ENCODE measurements at places on chromosomes 3 and 15.

DNA sequence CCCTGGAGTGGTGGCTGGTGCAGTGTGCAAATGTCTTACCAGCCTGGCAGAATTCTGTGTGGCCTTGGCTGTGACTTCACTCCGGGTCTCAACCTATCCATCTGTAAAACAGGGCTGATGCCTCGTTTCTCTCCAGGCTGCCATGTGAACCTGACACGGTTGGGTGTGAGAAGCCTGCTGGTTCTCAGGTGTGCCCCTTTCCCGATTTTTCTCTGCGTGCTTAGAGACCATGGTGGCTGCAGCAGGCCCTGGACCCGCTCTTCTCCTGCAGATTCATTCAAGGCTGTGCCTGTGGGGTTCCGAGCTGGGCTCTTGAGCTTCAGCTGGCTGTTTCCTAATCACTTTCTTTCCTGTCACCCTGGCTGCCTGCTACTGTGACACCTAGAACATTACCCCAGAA lies 38.9 kb downstream of the EEFSEC start:
- no peak for DNase-seq

- DNase-seq, result no peak
These were observed 98.1 kb downstream of the TMCC1 start for GRCh38 chr3:129795186-129796010.

- DNase-seq, result no peak
These were observed 48.7 kb upstream of the WDR72 start for GRCh38 chr15:53808058-53808706.

- DNase-seq, result no peak
These were observed 20.8 kb downstream of the MUC4 start for GRCh38 chr3:195790901-195791300.

- DNase-seq, result no peak
These were observed 35.0 kb upstream of the DNAJC13 start for GRCh38 chr3:132382267-132382666.

DNA sequence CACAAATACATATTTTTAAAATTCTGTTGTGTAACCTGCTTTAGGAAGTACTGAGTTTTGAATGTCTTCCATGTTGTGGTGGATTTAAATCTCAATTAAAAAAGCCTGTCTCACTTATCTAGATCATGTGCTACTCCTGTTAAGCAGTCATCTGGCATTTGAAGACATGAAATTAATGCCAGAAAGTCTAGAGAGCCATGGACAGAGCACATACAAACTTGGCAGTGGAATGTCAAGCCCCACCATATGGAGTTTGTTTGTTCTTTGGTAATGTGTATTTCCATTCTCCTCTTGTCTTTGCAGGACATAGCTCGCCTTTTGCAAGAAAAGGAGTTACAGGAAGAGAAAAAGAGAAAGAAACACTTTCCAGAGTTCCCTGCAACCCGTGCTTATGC lies 39.3 kb upstream of the UTS2B start:
- no peak for DNase-seq

- no peak for DNase-seq
These were observed 14.1 kb upstream of the SLC35G2 start for GRCh38 chr3:136804813-136805212.

DNA sequence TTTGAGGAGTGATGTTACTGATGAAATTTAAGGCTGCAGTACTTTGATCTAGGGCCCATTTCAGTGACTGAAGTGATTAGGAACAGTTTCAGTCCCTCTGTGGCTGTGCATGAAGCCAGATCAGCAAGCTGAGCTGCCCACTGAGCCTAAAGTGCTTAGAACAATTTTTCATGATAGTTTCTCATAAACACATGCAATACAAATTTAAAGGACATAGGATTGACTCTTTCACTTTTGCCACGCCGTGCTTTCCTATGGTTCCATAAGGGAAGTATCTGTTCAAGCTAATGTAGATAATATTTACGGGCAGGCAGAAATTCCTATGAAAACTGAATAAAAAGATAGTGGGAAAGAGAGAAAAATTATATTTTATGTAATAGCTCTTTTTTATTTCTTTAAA lies 10.6 kb downstream of the ANKUB1 start:
- DNase-seq, result no peak

DNA sequence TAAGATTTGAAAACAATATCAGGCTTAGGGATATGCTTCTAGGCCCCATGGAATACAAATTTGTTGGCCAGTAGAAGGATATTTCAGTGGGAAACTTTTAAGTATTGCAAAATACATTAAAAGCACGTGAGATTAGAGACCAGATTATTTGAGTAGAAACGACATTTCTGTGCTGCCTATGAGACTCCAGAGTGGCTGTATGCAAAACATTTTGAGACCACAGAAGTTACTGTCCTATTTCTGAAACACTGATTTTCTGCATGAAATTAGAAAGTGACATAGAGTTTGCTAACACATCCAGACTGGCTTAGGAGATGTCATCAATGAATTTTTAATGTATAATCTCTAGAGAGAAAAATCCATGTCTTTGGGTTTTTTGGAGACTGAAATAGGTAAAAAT lies 99.8 kb downstream of the KCNH8 start:
- DNase-seq, result no peak

GRCh38 chr15:88274553-88275460 lies 18.3 kb upstream of the NTRK3 start:
- DNase-seq, result peak; percentile 39

DNA sequence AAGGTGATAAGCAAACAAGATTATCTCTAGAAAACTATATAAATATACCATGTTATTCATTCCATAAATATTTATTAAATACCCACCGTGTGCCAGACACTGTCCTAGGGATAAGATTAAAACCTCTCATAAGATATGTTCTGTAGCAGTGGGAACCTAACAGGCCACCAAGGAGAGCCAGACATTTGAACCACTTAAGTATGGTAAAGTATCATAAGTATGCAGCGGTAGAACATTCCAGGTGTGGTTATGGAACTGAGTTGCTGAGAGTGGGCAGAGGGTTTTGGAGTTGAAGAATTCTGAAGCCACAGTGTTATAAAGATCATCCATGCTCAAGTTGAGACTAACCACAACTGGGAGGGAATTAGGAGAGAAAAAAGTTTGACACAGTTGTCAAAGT lies 14.7 kb downstream of the FILIP1L start:
- no peak for DNase-seq

- peak; percentile 35 for DNase-seq
These were observed 9.2 kb upstream of the MST1R start for GRCh38 chr3:49912881-49913281.

DNA sequence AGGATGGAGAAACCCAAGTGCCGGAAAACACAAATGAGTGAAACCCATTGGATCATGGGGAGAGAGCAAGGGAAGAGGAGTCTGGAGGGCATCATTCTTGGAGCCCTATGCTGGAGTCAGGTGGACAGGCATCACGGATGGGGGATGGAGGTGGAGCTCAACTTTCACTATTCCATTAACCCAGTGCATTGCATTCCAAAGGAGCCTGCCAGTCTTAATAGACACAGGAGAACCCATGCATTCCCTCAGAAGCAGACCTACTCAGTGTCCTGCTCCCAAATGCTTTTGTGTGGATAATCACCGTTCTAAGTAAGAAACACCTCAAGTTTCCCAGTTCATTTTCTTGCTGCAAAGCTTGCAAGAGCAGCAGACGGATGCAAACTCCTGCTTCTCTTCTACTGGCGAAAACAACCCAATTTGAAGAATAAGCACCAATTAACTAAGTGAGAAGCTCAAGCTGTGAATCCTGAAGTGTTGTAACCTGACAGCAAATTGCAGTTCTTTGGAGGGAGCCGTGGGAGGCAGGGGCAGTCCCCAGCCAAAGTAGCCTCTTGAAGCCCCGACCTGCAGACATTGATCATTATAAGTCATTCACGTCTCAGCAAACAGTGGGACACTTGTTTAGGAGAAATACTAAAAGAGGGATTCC lies 25.3 kb downstream of the SEMA5B start:
- no peak for DNase-seq

GRCh38 chr3:124802702-124803101 lies 72.5 kb downstream of the UMPS start:
- no peak for DNase-seq

- no peak for DNase-seq
These were observed 784 bp upstream of the CISH start for GRCh38 chr3:50612234-50612882.

DNA sequence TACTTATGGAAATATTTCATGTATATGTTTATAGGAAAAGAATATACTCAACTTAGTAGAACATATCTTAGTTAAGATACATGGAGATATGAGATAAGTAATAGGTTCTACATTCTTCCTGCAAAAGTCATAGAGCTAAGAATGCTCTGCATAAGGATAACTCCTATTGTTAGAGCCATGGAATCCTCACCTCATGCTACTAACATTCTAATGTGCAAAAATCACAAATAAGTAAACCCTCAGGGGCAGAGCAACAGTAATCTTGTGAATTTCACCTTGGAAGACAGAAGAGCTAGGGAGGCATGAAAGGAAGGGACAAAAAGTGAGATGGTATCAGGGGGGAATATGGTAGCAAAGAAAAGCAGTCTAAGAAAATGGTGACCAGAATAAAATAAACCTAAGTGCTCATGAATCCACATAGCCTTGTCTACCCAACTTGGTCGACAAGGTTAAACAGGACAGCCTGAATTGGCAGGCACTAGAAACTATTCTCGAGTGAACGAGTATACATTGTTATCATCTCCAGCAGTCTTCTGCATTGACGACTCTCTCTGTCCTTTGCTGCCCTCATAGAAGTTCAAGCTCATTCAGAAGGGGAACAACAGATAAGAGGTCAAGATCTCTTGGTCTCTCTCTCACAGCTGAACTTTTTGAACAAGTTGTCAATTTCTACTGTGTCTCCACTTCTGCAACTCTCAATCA lies 52.8 kb downstream of the XRN1 start:
- DNase-seq, result no peak

DNA sequence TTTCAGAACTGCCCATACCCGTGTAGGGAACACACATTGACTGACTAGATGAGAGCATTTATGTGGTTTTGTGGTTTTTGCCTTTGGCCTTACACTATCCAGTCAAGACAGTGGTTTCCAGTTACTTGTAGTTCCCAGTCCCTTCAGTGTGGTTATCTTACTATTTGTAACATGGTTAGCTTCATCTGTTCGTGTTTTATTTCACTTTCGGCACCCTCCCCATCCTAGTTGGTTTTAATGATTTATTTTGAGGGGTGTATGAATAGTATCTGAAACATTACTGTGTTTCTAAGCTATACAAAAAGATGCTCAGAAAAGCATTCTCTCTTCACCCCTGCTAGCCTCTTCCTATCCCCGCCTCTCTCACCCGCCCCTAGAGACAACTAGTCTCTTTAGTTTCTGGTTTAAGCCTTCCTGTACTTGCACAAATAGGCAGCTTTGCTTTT lies 14.1 kb downstream of the LYSMD4 start:
- DNase-seq, result no peak

GRCh38 chr3:157166115-157166514 lies 6.2 kb upstream of the CCNL1 start:
- no peak for DNase-seq

DNA sequence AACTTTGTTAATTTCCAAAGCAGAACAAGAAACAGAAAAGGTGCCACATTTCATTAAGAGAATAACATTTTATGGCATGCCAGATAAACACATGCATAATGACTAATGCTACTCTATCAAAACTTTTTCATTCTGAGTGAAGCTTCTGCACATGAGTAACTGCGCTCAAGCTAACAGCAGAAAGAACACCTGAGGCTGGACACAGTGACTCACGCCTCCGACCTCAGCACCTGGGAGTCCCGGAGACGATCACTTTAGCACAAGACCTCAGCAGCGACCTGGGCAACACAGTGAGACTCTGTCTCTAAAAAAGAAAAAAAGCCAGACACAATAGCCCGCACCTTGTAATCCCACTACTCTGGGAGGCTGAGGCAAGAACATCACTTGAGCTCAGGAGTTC lies 70.6 kb downstream of the ACAP2 start:
- DNase-seq, result no peak

DNA sequence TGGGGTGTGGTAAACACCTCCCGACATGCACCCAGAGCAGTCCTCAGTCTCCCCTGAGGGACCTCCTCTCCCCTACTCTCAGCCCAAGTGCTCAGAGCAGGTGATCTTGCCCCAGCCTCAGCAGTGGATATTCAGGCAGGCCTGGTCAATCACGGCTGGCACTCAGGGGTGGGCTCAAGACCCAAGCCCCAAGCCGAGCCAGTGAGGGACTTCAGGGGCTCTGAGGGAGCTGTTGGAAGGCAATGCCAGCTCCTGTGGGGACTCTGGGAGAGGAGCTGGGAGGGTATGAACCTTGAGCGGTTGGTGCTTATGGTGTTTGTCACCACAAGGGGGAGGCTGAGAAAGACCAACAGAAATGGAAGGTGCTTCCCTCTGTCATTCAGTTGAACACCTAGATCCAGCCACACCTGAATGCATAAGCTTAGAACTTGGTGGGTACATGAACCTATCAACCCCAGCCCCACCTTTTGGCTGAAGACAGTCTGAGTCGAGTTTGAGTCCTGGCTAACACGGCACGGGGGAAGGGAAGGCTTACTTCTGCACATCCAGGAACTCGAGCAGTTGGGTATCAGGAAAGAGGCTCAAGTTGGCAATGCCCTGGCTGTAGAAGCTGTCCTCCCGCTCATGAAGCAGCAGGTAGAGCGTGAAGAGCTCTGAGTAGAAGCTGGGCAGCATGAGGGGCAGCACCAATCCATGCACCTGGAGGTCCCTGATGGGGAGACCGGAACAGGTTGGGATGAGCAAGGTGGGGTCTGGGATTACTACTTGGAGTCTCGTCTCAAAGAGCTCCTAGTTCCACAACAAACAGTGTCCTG lies 19.2 kb downstream of the ALS2CL start:
- DNase-seq, result no peak

DNA sequence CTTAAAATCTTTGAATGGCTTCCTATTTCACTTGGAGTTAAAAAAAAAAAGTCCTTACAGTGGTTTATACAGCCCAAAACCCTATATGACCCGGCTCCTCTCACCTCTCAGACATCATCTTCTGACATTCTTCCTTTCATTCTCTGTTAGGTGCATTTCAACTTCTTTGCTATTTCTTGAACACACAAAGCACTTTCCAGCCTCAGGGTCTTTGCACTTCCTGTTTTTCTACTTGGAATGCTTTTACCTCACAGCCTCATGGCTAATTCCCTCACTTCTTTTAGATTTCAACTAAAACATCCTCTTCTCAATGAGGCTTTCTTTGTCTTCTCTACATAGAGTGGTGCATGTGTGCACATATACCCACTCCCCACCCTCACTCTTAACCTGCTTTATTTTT lies 91.0 kb upstream of the MB21D2 start:
- no peak for DNase-seq

- no peak for DNase-seq
These were observed 56.1 kb downstream of the CALML4 start for GRCh38 chr15:68149059-68149458.

DNA sequence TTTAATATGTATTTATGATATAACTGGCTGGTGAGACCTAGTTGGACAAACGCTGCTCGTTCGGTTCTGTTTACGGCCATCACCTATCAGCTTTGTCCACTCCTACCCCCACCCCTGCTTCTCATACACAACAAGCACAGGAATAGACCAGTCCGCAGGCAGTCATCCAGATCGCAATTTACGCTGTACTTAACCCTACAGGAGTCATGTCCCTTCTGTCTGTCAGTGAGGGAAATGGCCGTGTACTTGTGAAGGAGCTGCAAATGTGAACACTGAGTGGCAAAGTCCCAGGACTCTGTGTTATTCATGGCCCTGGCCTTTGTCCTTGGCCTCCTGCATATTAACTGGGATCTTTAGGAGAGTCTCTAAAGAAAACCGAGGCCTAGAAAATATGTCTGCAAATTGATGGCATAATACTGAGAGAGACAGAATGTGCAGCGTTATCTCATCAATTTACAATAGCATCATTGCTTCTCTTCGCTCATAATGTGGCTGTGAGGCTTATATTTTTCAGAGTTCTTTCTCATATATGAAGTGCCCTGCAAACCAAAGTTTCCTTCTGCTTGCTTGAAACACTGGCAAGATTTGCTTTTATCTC lies 7.2 kb upstream of the ABHD10 start:
- no peak for DNase-seq

Data from nucleus accumbens (tissue), 56 donors.